ENCODE measurements at places on chromosomes 12 and 14. TPM values are rescaled to one million over a fixed set of nuclear protein-coding genes. Genes with fewer than 3 reads are reported as not detected.

The CPM gene
- total RNA-seq: 5.3 TPM

The MYO1H gene
- total RNA-seq: not detected

The FOXA1 gene
- 5.3 TPM for total RNA-seq

The GRIP1 gene
- 2.0 TPM for total RNA-seq

The KSR2 gene
- 0.63 TPM for total RNA-seq

The SIVA1 gene
- 205 TPM for total RNA-seq

The AVPR1A gene
- total RNA-seq: 0.14 TPM

The CAPZA3 gene
- total RNA-seq: not detected

The PTPRO gene
- not detected for total RNA-seq

The NKX2-8 gene
- 4.1 TPM for total RNA-seq

The IL23A gene
- 0.70 TPM for total RNA-seq

The CTDSP2 gene
- total RNA-seq: 59.4 TPM

The ERP27 gene
- not detected for total RNA-seq

The TMTC1 gene
- 0.06 TPM for total RNA-seq

The BDKRB1 gene
- total RNA-seq: 0.86 TPM

The YBX3 gene
- total RNA-seq: 252 TPM

The C12orf54 gene
- total RNA-seq: not detected

The SSTR1 gene
- total RNA-seq: not detected

The GPR84 gene
- total RNA-seq: not detected

The CCDC196 gene
- not detected for total RNA-seq

The KRT84 gene
- total RNA-seq: not detected

The TAS2R43 gene
- not detected for total RNA-seq

The GPD1 gene
- total RNA-seq: 0.07 TPM

The WDHD1 gene
- total RNA-seq: 17.0 TPM

The POLE2 gene
- 14.5 TPM for total RNA-seq

The TCTN2 gene
- total RNA-seq: 13.1 TPM

The FGFR1OP2 gene
- 28.0 TPM for total RNA-seq

The SLC6A13 gene
- total RNA-seq: 0.26 TPM

The OR4E2 gene
- not detected for total RNA-seq

The FOXG1 gene
- 0.12 TPM for total RNA-seq

The COL2A1 gene
- total RNA-seq: not detected

The CAMKK2 gene
- 18.2 TPM for total RNA-seq

The NID2 gene
- 32.6 TPM for total RNA-seq

The RNU4-1 gene
- not detected for total RNA-seq

The TRPV4 gene
- 0.08 TPM for total RNA-seq

The SLCO1C1 gene
- not detected for total RNA-seq

The PRR4 gene
- 1.9 TPM for total RNA-seq

The AQP2 gene
- total RNA-seq: not detected

The TMCC3 gene
- total RNA-seq: 1.5 TPM
